ENCODE measurements at places on chromosomes 2 and 18.

DNA sequence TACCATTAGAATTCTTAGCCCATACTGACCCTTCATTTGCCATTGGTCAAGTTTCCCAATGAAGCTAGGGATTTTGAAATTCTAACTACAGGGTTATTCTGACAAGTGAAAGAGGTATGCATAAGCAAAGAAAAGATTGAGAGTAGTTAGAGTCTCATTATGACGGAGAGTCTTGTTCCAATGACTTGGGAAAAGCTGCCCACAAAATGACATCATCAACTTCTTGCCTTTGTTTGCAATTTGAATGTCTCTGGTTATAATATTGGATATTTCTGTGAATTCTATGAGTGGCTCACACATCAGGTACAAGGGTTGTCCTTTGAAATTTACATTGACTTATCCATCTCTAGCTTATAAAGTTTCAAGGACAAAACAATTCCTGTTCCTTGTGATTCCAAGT is 772.2 kb downstream of the TRIB2 start:
- DNase-seq: no peak

DNA sequence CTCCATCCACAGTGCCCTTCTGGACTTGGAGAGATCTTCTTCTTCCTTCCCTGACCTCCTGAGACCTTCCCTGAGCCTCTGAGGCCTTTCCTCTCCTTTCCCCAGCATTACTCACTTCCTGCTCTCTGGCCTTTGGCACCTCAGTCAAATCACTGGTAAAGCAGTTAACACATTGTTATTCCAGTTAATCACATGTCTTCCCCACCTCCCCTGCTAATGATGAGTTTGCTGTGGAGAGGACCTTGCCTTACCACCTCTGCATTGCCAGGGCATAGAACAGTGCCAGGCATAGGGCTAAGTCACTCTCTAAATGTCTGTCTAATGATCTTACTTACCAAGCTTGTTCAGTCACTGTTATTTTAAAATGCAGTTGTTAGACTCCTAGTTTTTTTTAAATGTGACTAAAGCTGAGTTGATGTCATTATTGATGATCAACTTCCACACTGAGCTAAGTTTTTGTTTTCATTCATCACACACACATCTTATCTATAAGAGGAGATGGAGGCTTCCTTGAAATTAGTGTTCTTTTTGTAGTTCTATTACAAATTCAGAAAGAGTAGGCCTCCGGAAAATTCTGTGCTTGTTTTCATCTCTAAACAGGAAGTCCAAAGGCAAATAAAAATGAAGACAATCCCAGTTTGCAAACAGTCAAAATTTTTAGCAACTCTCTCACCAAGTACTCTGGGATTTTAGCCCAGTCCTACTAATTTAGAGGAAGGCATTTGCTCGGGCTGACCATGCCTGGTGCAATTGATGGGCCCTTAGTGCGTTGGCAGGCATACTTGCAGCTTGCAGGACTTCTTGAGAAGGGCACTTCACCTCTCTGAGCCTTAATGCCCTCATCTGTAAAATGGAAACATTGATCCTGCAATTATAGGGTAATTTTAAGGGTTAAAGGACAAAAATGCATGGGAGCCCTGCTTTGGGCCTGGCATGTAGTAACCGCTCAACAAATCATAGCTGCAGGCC is 113.7 kb upstream of the SPRED2 start:
- peak; percentile 93 for DNase-seq

DNA sequence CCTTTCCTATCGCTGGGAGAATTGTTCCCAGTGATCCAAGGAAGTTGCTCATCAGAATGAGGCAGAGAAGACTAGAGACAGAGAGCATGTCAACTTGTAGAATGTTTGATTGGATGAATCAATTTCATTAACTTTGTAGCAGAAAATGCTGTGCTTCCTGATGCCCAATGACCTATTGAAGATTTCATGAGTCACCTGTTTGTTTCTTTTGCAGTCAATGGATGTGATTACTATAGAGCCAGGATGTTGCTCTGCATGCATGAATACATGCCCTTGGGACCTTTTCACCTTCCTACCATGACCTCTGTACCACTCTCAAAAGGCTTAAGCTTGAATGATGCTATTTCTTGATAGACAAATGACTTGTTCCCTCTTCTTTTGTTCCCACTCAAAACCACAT is 23.3 kb downstream of the SCG2 start:
- DNase-seq: peak; percentile 57

DNA sequence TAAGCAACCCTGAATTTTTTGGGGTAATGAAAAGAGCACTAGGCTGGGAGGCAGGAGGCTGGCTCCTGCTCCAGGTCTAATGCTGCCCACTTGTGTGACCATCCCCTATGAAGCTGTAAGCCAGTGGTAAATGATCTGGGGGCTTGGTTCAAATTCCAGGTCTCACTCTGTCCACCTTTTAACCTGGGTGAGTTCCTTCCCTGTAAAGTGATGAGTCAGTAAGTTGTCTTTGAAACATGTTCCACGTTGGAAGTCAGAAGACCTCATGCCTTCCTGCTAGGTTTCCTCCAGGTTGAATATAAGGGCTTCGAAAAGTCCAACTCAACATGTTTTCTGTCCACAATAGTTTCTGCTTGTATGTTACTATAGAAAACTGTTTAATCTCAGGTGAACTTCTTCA is 160.9 kb upstream of the MYT1L start:
- no peak for DNase-seq

DNA sequence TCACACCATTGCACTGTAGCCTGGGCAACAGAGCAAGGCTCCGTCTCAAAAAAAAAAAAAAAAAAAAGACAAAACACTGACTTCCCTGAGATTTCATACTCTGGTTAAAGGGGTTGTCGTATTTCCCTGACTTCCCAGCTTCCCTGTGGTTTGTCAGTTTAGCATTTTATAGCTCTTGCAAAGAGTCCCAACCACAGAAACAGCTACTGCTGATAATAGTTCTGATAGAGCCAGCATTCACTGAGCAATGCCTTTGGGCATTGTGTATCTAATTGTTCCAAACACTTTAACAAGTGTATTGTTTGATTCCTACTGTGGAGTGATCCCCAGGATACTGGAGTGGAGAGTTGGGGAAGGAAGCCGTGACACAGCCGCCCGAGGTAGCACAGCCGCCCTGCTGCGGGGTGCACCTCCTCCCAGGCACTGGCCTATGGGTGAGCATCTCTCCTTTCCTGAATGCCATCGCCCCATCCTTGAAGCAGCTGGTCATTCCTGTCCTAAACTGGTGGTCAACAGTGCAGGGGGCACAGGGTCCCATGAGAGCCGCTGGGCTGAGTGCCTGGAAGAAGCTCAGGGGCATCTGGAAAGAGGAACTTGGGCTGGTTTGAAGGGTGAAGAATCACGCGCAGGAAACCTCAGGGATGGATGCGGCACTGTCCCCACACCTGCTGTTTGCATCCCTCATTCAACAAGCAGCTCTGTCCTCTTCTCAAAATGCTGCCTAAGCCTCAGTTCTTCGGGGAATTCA is 81.0 kb upstream of the TMEM18 start:
- no peak for DNase-seq

- DNase-seq: no peak
These were observed 57.7 kb downstream of the ARHGEF4 start for GRCh38 chr2:130894326-130894942.

DNA sequence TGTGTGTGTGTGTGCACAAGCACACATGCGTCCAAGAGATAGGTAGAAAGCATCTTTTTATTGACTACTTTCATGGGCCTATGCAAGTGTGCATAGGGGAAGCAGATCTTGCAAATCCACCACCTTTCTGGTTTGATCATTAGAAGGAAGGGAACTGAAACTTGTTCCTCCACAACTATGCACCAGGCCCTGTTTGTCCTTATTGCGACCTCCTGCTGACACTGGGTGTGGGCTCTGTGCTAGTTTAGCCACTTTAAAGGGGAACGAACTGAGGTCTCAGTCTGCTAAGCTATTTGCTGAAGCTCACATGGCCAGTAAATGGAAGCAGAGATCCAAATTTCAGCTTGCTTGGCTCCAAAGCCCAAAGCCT is 32.1 kb upstream of the INSIG2 start:
- DNase-seq: no peak

- no peak for DNase-seq
These were observed 203.7 kb downstream of the HDAC4 start for GRCh38 chr2:239197146-239197545.

- no peak for DNase-seq
These were observed 74.9 kb downstream of the ACKR3 start for GRCh38 chr2:236644502-236644911.

GRCh38 chr2:236714080-236714479 is 144.5 kb downstream of the ACKR3 start:
- peak; percentile 6 for DNase-seq

DNA sequence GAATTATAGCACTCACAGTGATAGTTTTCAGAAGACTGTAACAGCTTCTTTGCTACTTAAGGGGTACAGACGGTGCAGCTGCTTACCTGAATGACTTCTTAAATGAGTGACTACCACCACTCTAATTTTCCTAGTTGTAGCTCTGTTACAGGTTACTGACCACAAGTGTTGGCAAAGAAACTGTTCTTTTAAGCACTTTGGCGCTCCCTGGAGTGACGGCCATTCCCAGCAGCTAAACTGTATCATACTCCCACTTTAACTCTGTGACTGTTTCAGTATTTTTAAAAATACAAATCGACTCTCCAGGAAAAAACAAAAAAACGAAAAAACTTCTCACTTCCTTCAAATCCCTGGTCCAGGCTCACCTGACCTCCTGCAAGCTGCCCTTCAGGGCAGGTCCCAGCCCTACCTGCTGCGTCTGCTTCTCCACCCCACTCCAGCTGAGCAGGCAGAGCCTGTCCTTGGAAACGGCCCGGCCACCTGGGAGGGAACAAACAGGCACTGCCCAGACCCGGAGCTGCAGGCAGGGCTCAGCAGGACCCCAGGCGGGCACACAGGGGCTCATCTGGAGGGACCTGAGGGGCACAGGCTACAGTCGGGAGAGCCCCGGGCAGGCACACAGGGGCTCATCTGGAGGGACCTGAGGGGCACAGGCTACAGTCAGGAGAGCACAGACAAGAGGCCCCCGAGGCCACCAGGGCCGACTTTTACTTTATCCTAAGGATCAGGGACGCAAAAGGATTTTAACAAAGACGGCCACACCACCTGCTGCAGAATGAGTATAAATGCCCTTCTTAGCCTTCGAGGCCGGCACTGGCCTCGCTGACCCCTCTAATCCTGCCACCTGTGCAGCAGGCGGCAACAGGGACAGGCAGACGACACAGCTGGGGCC is 24.5 kb downstream of the SLC66A2 start:
- DNase-seq: no peak

- DNase-seq: no peak
These were observed 20.8 kb upstream of the TNP1 start for GRCh38 chr2:216880509-216881184.

- no peak for DNase-seq
These were observed 3.8 kb downstream of the TCF4 start for GRCh38 chr18:55584201-55584600.

GRCh38 chr2:171390941-171391516 is 42.8 kb downstream of the METTL8 start:
- DNase-seq: peak; percentile 81

DNA sequence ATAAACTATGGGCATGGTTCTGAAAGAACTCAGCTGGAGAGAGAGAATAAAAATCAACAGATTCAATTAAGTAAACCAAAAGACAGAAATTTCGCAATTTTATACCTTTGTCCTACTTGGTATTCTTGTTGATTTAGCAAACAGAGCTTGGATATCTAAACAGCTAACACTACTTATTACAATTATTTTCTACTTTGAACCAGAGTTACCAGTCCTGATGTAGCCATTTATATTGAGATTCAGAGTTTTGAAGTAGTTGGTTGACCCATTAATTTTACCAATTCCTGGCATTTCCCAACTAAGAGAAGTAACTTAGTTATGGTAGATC is 48.9 kb downstream of the ASXL2 start:
- DNase-seq: peak; percentile 78

GRCh38 chr2:234840336-234840735 is 111.5 kb upstream of the SH3BP4 start:
- peak; percentile 98 for DNase-seq

- DNase-seq: no peak
These were observed 47.7 kb upstream of the NFATC1 start for GRCh38 chr18:79348066-79348465.

- no peak for DNase-seq
These were observed 7.8 kb upstream of the ARMC9 start for GRCh38 chr2:231190531-231191197.

- DNase-seq: peak; percentile 81
These were observed 821 bp downstream of the TYMS start for GRCh38 chr18:658001-658946.

GRCh38 chr18:53625997-53626599 is 598.4 kb downstream of the MBD2 start:
- no peak for DNase-seq

DNA sequence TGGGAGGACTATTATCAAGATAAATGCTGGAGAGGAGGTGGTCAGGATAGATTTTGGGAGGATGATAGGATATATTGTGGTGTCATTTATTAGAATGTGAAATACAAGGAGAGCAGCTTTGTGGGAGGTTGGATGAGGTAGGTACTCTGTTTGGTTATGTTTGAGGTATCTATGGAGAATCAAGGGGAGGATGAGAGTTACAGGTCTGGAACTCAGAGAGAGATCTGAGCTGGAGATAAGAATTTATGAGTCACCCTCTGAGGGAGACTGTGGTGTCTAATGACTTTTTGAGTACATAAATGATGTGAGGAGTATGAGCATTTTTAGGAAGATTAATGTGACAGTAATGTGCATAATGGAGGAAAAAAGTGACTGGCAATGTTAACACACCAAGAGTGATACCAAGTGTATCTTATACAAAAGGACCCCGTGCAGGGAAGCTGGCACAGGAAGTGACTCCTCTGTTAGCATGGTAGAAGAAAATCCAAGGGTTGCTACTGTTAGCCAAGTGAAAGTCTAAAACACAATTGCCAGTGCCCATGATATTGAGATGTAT is 48.2 kb downstream of the CRIM1 start:
- DNase-seq: peak; percentile 90

DNA sequence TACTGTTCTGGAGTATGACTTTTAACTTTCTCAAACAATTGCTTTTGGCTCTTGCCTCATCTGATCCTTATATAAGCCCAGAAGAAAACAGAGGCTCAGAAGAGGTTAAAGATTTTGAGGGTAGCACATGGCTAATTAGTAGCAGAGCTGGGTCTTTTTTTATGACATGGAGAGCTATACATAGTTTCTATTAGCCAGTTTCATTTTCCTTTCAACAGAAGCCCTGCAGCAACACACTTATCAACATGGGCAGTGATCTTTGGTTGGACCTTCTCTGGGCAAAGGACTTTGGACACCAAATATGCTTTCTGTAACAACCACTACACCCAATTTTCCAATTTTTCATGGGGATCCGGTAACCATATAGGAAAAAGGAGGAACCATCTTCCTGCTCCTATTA is 64.9 kb downstream of the NCKAP5 start:
- no peak for DNase-seq

DNA sequence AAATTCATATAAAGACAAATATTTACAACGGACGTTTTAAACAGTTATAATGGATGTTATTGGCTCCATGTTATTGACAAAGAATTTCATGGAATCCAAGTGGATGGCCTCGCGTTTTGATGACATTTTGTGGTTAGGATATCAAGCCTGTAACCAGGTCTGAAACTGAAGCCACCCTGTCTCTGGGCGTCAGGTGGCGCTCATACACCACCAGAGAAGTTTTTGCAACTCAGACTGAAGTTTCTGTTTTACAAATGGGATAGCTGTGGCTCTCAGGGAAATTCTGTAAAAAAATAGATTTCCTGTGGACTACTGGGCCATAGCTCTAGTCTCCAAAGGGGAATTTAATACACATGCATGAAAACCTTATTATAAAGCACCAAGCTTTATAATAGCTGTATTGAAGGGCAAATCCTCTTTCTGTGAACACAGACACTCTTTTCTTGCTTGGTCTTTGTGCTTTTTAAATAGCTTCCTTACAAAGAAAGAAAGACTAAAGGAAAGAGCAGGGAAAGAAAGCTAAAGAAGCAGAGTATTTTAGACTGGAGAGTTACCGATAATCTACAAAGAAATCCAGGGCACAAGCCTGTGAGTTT is 86.7 kb downstream of the C18orf54 start:
- DNase-seq: peak; percentile 58

All from renal cortical epithelial cell (primary cell).